ENCODE measurements at places on chromosomes 6 and 20.
A peak's percentile ranks its signal among the peaks of the same experiment; 100 is the strongest.

DNA sequence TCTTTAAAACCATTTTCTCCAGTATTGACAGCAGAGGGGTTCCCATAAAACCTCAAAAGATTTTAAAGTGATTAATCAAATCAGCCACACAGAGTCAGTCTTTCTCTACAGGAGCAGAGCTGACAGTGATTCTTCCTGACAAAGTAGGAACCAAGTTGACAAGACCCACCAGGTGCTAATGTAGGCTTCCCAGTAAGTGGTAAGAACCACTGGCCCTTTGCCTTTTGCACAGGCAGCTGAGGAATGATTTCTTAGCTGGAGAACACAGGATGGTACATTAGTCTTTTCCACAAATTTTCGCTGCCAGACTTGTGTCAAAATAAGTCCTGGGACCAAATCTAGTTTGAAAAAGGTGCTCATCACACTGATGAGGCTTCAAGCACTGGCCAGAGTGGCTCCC, 95.8 kb downstream of the ARMC2 start:
- DNase-seq: no peak

DNA sequence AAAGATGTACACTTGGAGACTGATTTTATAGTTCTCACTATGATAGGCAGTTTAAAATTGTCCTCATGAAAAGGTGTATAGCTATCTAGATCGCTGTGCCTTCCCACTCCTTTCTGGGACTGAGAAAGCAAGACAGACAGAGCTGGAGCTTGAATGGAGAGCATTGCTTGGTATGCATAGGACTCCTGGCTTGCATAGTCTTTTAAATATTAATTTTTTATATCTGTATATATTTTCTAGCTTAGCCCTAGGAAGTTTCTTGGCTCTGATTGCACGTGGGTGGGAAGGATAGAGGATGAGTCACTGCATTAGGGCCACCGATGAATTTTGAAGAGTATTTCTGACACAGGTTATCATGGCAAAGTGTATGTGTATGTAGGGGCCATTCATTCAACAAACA, 150.0 kb upstream of the SPACA1 start:
- no peak for DNase-seq

DNA sequence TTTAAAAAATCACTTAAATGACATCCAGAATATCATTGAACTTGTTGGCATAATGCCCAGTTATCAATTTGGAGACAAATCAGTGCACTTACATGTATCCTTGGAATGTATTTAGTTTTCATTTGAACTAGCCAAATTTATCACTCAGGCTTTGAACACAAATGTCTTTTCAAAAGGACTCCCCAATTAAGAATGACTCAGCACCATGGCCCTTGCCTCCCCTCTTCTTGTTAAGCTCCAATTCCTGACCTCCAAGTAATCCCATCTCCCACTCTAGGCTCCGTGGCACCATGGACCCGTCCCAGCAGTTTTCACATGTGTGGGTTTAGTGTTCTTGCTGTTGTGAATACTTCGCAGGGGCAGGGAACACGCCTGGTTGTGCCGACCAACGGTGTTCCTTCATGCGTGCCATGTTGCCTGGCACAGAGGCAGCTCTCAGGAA, 2.7 kb downstream of the AKAP12 start:
- DNase-seq: no peak

DNA sequence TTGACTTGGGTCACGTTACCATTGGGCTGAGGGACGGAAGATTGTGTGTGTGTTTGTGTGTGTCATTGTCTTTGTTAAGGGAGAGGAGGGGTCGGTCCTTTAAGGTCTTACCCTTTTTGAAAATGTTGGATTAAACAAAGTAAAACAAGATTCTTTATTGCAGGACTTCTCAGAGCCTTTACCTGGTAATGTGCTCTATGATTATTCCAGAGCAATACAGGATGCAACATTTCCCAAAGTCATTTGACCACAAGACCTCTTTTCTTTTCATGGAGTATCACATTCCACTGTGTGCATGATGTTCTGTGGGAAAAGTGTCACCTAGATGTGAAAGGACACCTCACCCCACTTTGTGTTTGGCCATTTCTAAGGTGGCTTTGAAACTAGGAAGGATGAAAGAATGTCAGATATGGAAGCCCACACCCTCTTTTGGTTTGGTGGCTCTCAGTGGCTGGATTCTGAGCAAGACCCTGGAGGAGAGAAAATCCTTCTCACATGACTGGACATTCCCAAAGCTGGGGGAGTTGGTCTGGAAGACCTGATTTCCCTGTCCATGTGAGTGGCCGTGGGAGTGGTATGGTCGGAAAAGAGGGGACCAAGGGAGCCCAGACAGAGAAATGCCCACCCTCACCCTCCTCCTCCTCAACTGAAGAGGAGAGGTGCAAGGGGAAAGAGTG, 18.2 kb upstream of the ZNF831 start:
- DNase-seq: no peak

GRCh38 chr6:31614684-31615578, at the start of gene AIF1:
TSS of gene AIF1 (plus strand) at chr6:31615234. CDS start at chr6:31615330, 96 bp downstream.
- DNase-seq: peak; percentile 33

- DNase-seq: no peak
These were observed 257.6 kb upstream of the POU3F2 start for GRCh38 chr6:98576791-98577190.

DNA sequence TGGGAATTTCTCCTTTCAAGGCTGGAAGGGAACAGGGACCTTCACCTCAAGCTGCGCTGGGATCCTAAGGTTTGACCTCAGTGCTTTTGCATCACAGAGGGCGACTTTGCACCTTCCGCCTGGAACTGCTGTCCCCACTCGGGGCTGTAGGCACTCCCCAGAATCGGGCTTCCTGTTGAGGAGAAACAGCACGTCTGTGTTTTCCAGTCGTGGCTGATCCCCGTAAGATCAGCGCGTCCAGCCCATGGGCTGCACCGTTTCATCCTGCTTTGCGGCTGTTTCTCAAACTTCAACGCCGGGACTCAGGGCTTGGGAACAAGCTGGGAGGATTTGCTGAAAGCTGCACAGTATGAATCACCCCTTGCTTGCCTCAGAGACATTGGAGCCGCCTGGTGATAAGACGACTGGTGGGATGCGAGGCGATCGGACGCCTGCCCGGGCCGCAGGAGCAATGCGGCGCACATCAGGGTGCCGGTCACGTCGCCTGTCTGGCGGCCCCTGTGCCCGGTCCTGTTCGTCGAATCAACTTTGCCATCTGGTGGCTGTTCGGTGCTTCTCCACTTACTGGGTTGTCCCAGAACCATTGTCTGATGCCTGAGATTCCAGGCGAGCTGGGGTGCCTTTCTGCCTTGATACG, 53.6 kb upstream of the FRMD1 start:
- DNase-seq: peak; percentile 73

DNA sequence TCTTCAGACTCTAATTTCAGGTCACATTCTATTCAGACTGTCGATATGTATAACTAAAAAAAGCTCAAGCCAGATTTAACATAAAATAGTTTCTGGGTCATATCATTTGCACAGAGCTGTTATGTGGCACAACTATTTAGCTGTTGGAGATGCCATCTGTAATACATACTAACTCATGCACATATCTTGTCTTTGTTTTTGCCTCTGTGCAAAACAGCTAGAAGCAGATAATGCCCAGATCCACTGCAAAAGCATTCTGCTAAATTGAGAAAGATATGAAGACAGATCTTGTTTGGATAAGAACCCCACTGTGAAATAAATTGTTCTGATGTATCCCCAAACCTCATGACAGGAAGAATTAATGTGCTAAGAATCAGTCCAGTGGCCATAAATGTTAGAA, 522.8 kb upstream of the AGPAT4 start:
- DNase-seq: no peak

DNA sequence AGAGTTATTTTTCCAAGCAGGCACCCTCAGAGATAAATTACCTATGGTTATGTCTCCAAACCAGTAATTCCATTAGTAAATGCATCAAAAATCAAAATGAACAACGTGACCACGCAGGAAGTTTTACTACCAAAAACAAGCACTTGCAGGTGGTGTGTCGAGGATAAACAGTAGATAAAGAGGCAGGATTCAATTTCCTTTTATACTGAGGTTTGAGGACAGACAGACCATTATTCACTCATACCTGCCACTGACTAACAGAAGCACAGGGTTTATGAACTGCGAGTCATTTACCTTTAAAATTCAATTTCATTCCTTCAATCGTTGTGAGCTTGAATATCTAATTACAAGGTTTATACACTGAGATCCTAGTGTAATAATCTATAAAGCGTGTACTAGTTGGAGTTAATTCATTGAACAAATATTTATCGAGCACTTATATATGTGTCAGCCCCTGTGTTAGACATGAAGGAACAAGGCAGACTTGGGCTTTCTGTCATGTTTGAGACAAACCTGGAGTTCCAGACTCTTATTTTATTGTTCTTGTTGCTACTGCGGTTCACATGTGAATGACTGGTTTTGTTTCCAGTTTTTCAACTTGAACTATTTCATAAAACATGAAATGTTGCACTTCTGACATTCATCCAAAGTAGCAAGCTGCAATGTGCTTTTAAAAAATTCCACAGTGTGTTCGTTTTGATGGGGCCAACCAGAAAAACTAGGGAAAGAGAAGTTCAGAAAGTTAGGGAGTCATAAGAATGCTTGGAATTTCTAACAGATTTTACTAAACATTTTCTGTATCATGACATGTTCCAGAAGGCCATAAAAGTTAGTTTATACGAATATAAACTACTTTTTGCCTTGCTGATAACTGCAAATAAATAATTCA, 205.6 kb downstream of the UST start:
- no peak for DNase-seq

DNA sequence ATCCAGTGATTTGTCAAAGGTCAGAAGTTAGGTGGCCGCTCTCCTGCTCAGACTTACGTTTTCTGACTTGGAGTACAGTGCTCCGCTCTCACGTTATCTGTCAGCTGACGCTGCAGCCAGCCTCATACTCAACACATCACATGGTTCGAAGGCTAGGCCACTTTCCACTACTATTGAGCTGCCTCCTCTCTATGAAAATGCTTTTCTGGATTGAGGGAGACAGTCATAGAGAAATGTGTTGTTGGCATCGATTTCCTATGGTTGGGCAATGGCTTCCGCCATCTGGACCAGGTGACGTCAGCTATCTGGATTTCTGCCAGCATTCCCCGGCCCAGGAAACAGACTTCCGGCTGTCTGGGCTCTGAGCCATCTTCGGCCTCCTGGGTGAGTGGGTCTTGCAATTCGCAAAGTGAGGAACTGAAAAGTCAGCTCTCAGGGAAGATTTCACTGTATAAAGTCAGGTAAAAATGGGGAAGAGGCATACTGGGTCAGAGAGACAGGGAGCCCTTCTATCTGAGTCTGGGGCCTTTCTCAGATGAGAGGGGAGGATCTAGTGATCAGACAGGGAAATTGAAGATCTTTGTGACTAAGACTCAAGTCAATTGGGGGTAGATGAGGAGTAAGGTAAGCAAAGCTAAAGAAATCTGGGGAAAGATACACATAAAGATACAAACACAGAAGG, 37.5 kb upstream of the IER3 start:
- peak; percentile 91 for DNase-seq

GRCh38 chr6:21639316-21639715, 45.8 kb downstream of the SOX4 start:
- no peak for DNase-seq

DNA sequence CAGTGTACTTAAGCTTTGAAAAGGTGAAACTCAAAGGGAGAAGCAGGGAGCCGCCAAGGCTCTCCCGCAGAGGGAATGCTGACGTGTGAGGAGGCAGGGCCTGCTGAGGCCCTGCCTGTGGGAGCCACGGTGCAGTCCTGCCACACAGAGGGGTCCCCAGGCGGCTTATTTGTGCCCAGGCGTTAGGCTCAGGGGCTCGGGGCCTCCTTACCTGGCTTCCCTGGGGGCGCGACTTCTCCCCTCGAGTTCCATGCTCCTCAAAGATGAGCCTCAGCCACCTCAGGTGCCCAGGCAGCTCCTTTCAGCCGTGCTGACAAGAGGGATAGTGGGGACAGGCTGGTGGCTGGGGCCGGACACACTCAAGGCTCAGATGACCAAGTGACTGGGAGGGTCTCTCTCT, 2.2 kb upstream of the KIF25 start:
- no peak for DNase-seq

DNA sequence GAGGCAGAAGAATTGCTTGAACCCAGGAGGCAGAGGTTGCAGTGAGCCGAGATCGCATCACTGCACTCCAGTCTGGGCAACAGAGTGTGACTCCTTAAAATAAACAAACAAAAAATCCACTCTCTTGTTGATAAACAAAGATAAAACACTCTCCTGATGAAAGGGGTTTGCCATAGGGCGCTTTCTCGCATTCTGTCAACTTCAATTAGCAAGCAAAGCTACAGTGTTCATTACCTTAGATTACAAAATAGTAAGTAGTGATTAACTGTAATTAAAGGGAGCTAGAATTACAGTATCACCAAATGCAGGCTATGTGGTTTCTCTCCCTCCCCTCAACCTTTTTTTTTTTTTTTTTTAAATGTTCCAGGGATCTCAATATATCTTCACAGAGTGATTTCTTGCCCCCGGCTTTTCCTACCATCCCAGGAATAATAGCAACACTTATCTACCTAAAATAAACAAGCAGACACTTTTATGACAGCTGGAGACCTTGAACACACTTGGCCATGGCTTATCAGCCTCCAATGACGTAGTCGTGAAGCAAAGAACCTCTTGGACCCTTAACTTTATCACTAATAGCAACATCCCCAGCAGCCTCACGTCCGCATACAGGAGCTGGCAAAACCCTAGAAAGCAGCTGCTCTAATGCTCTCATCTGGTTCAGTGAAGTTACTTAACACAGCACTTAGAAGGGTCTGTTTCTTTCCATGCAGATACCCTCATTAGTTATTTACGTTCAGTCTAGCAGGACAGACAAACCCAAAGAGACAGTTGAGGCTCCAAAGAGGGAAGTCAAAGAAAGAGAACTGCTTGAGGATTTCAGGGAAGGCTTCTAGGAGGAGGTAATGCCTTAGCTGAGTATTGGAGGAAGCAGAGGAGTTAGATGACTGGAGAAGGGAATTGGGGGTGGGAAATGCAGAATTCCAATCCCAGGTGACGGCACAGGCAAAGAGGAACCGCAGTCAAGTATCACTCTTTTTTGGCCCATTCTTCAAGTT, 37.9 kb upstream of the NEDD9 start:
- peak; percentile 86 for DNase-seq

GRCh38 chr6:34146021-34146782, at the start of gene GRM4:
TSS of gene GRM4 (minus strand) at chr6:34146087. CDS start at chr6:34133496, 12,591 bp downstream.
- DNase-seq: no peak

DNA sequence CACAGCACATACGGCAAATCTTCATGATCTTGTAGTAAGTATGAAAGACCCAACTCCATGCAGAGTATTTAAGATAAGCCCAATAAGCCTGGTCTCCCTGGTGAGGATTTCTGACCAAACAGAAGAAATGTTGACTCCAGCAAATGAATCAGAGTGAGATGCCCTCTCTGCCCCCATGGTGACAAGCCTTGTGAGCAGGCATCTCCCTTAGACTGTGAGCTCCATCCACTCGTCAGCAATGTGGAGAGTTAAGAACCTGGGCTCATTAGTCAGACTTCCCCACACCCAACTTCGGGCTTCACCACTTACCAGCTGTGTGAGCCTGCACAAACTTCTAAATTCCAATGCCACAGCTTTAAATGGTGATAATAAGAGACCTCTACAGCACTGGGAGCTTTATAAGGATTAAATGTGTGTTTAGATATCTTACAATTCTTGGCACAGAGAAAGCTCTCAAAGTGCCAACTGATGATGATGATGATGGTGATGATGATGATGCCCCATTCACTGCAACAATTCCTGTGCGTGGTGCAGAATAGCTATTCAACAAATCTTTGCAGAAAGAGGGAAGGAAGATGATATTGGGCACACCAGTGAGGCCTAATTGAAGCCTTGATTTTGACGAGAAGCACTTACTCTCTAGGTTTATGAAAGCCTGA, 253.4 kb upstream of the TAB2 start:
- no peak for DNase-seq

- no peak for DNase-seq
These were observed 18.1 kb downstream of the TFAP2A start for GRCh38 chr6:10396785-10397184.
